ENCODE measurements at places on chromosomes 3 and 15. TPM values are rescaled to one million over a fixed set of nuclear protein-coding genes. Genes with fewer than 3 reads are reported as not detected.

DNA sequence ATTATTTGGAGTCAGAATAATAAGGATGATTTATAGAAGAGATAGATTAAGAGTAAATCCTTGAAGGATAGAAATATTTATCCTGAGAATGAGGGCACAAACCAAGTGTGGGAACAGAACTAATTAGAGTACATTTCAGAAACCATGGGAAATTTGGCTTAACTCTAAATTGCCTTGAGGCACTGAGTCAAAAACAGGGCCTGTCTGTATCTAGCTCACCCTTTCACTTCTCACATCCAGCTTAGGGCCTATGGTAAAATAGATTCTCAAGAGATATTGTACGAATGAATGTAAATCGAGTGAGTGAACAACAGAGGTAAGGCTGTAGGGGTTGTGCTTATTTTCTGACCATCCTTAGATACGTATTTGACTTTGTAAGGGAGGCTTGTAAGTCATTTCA is 586.1 kb upstream of the DPPA4 start:
- DNase-seq = no peak

DNA sequence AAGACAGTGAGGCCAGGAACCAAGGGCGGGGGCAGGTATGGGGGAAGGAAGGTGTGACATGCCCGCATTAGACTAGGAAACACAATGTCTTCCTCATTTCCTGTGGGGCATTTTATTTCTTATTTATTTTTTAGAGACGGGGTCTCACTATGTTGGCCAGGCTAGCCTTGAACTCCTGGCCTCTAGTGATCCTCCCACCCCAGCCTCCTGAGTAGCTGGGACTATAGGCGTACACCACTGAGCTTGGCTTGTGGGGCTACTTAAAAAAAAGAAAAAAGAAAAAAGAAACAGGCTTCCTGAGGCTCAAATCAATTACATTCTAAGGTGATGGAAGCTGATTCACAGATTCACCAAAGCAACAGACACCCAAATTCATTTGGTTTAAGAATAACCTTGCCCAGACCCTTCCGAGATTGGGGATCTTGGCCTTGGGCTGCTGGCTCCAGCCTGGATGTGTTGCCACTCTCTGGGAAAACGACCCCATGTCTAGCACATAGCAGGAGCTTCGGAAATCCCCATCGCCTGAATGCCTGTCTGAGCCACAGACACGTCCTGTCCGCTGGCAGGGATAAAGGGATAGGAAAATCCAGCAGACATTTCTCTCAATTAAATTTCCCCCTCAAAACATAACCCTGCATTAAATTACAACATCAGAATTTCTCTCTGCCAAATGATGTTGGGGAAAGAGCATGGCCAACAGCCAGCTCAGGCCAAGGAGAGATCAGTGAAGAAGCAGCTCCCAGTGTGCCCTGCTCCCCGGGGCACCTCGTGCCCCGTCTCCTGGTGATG is 13.0 kb downstream of the CPN2 start:
- no peak for DNase-seq

TAGLN3 gene
- total RNA-seq = not detected

- DNase-seq = no peak
These were observed 386.5 kb upstream of the PROK2 start for GRCh38 chr3:72171463-72171881.

- no peak for DNase-seq
These were observed 31.2 kb upstream of the DUT start for GRCh38 chr15:48300038-48300437.

NIPA2 gene
- 26.0 TPM for total RNA-seq

- DNase-seq = no peak
These were observed 116.0 kb downstream of the GMNC start for GRCh38 chr3:190746531-190746930.

GRCh38 chr15:82894971-82895520 is 57.5 kb downstream of the HOMER2 start:
- DNase-seq = no peak

DNA sequence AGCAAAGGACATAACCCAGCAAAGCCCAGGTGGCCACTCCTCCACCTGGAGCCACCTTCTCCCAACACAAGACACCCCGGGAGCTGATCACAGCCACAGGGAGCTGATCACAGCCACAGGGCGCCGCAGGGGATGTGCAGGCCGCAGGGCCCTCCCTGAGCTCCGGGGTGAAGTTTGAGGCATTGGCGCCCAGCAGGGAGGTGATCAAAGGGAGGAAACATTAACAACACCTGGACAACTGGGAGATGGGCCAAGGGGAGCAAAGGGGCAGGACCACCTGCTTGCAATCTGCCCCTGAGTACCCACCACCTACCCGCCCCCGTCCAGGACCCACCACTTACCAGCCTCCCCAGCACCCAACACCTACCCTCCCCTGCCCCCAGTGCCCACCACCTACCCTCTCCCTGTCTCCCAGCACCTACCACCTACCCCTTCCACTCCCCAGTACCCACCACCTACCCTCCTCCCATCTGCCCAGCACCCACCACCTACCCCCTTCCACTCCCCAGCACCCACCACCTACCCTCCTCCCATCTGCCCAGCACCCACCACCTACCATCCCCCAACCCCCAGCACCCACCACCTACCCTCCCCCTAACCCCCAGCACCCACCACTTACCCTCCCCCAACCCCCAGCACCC is 2.4 kb downstream of the UROC1 start:
- DNase-seq = no peak

LYZL4 gene
- not detected for total RNA-seq

CCR8 gene
- total RNA-seq = not detected

DNA sequence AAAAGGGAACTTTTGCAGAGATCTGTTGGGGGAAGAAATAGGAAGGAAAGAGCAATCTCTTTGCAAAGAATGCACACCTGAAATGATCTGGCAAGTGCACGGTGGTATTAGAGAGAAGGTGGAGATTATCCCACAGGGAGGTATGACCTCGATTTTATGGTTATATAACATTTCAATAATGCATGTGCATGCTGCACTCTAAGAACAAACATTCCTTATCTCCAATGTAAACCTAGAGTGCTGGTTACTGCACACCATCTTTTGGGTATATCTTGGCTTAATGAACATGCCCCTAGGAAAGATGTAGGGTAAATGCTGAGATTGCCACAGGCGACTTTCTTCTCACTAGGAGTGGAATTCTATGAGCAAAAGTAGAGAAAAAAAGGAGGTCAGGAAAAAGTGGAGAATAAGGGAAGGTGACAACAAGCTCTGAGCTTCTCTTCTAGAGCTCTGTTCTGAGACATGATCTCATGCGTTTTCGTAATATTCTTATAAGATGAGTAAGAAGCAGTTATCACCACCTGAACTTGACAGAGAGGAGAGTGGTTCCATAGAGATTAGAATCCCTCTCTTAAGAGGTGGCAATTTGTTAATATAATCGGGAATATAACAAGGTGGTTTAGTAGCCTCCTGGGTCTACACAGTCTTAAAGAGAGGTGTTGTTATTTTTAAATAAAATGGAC is 117.5 kb upstream of the TMC3 start:
- no peak for DNase-seq

FSD2 gene
- not detected for total RNA-seq

C3orf80 gene
- 3.0 TPM for total RNA-seq

DNA sequence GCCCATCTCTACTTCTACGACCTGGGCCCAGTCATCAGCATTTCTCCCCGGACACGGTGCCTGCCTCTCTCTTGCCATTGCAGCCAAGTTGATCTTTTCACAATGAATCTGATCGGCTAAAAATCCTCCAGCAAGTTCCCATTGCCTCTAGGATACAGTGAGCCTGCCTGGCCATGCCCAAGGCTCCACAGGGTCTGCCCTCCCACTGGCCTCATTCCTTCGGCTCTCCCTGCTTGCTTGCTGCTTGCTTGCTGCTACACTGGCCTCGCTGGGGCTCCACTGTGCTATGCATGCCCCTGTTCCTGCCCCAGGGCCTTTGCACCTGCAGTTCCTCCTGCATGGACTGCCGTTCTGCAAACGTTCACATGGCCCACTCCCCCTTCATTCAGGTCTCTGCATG is 2.0 kb downstream of the ABTB1 start:
- no peak for DNase-seq

DNA sequence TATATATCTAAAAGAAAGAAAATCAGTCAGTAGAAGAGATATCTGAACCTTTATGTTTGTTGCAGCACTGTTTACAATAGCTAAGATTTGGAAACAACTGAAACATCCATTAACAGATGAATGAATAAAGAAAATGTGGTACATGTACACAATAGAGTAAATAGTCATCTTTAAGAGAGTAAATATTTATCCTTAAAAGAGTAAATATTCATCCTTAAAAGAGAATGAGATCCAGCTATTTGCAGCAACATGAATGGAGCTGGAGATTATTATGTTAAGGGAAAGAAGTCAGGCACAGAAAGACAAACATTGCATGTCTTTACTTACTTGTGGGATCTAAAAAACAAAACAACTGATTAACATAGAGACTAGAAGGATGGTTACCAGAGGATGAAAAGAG is 197.0 kb upstream of the CBLB start:
- no peak for DNase-seq

CPEB1 gene
- total RNA-seq = 7.6 TPM

CCR5 gene
- total RNA-seq = not detected

ESYT3 gene
- total RNA-seq = 3.5 TPM

DNA sequence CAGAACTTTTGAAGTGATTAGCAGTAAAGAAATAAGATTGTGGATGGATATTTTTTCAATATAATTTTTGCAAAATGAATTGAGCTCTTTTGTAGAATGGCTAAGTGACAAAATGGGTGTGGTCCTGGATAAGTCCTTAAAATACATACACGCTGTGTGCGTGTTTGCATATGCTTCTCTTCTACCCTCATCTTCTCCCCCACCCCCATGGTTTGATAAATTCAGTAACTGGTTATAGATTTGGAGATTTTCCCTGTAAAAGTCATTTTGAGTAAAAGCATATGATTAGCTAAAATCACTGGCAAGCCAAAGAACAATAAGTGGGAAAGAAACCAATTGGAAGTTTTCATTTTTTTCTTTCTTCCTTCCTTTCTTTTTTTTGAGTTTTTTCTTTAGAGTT is 453.9 kb upstream of the MDFIC2 start:
- DNase-seq = no peak

DNA sequence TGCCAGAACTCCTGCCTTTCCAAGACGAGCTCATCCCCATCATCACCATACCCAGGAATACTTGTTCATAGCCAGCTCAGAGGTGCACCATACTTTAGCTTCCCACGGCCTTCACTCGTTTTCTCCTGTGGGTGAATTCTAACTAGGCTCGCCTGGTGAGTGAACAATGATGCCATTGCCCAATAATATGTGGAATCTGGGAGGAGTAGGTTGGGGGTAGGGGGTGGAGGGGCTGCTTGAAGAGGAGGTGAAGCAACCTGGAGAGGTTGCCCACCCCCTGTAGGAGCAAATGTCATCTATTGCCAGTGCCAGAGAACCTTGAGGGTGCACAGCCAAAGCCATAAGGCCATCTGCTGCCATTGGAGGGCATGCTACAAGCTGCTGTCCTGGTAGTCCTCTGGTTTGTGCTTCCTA is 592 bp upstream of the ZNF445 start:
- no peak for DNase-seq

AMIGO3 gene
- 0.73 TPM for total RNA-seq

Measured in Calu3 (cell line).